Fibroblast of the conjunctiva (primary cell): ENCODE measurements at places on chromosomes 2 and 18.
A peak's percentile ranks its signal among the peaks of the same experiment; 100 is the strongest.

- DNase-seq: peak; percentile 10
Observed at GRCh38 chr2:169877398-169877797, 50.1 kb downstream of the UBR3 start.

DNA sequence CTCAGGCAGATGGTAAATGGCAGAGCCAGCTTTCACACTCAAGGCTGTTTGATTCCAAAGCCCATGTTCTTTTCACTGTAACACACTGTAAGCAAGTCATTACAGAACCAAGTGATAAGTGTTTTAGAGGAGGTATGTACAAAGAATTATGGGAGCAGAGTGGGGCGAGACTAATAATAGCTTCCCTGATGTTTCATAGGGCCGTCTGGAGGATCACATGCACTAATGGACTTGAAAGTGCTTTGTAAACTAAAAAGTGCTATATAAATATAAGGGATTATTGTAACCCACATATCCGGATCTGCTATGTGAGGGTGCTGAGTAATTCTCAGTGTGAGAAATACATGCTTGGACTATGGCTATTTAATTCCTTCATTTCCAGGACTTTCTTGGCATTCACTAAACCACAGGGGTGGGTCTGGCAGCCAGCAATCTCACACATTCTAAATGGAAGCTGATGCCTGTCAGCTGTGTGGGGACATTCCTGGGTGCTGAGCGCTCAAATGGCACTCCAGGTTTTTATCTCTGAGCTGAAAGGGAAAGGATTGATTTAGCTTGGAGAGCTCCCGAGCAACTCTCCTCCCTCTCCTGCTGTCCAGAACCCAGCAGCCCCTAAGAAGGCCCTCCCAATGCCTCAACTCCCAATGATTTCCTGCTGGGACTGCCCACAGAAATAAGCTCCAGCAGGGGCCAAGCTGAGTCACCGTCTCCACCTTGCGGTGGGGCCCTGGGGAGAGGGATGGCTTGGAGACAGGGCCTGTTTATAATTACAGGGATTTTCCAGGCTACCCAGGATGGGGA is 222.8 kb downstream of the SOX11 start:
- peak; percentile 6 for DNase-seq

- DNase-seq: no peak
Observed at GRCh38 chr2:224060783-224061482, 21.8 kb upstream of the SERPINE2 start.

GRCh38 chr2:120445449-120446143 is 99.7 kb downstream of the INHBB start:
- no peak for DNase-seq

DNA sequence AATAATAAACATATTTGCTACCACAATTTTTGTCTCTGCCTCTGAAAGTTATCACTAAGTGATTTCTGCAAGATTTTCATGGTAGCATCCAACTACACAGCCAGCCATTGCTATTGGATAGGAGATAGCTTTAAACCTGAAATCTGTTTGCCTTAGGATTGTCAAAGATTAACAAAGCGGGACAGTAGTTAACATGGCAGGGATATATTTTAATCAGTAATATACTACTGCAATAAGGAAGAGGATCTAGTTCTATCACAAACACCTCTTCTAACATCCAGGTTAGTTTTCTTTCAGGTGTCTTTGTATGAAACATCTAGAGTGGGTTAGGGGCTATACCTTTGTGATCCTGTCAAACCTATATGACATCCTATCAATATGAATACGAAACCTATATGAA is 641.3 kb downstream of the DPP10 start:
- DNase-seq: no peak

DNA sequence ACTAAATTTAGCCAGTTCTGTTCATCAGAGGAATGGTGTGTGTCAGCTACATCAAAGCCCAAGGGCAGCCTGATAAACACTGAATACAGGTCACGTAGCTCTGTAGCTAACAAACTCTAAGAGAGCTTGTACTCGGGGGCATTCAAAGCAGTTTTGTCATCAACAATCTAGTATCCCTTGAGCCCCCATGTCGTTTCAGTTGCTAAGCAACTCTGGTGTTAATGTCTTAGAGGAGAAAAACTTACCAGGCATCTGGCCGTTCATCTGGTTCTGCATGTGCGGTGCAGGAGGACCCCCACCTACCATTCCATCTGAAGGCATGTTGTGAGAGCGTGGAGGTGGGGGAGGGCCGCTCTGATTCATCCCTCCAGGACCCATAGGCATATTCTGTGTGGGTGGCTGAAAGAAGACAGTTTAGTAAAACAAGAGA is 33.1 kb downstream of the SS18 start:
- no peak for DNase-seq

DNA sequence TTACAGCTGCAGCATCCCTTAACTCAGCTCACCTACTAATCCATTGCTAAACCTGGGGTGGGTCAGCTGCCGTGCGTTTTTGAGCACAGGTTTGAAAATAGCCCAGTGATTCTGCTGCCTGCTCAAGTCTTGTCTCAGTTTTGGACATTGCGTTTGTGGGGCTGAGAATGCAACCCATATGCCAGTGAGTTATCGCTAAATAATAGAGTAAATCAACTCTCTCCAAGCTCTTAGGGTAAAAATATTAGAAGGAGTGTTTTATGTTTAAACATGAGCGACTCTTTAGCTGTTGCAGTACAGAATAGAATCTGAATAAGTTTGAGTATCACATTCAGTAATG is 2.1 kb downstream of the TSHZ1 start:
- DNase-seq: no peak

DNA sequence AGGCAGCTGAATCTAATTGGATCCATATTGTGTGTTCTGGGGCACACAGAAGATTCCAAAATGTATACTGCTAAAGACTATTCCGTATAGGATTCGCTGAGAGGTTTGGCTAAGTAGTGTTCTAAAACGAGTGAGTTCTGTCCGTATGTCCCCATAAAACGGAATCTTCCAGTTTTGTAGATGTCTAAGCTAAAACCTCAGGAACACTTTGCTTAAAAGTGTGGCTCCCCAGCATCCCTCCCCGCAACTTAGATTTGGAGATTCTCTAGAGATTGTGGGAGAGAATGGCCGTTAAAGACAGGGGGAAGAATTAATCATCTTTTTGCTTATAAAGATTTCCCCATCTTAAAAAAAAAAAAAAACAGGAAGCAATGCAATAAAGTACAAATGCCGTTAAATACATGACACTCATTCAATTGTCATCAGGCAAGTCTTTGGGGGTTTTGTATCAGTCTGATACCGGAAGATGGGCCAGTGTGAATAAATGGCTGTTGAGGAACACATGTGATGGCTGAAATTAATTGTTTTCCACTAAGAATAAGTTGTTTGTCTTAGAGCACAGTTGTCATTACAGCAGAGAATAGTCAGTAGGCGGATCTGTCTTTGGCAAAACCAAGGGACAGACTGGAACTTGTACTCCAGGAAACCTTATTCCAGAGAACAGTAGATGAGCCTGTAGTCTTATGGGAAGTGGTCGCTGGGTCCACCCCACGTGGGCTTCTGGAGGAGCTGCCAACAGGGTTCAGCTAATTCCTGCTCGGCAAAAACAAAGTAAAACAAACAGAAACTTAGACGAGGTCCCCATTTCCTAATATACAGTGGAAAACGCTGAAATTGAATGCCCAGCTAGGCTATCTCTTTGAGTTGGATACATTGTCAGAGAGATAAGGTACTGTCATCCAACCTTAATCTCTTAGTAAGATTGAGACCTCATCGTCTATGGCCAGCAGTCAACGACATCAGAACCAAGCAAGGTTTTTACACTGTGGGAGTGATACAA is 1.7 kb downstream of the EMILIN2 start:
- DNase-seq: no peak

- DNase-seq: no peak
Observed at GRCh38 chr2:234029150-234029733, 21.3 kb upstream of the SPP2 start.

GRCh38 chr2:128643221-128644065 is 324.8 kb upstream of the HS6ST1 start:
- DNase-seq: no peak

- peak; percentile 88 for DNase-seq
Observed at GRCh38 chr18:23719634-23720201, 30.5 kb downstream of the LAMA3 start.

- peak; percentile 49 for DNase-seq
Observed at GRCh38 chr2:21740484-21740883, 616.7 kb downstream of the TDRD15 start.

GRCh38 chr2:42962508-42962953 is 170.1 kb upstream of the HAAO start:
- no peak for DNase-seq

GRCh38 chr2:159658881-159659873 is 42.8 kb upstream of the BAZ2B start:
- DNase-seq: peak; percentile 27

GRCh38 chr2:71783215-71783614 is 329.9 kb downstream of the DYSF start:
- no peak for DNase-seq

GRCh38 chr2:182381225-182381624 is 45.6 kb downstream of the PDE1A start:
- no peak for DNase-seq
